Osteoblast (primary cell): ENCODE measurements at places on chromosomes 2 and 18. TPM values are rescaled to one million over a fixed set of nuclear protein-coding genes. Genes with fewer than 3 reads are reported as not detected.

DNA sequence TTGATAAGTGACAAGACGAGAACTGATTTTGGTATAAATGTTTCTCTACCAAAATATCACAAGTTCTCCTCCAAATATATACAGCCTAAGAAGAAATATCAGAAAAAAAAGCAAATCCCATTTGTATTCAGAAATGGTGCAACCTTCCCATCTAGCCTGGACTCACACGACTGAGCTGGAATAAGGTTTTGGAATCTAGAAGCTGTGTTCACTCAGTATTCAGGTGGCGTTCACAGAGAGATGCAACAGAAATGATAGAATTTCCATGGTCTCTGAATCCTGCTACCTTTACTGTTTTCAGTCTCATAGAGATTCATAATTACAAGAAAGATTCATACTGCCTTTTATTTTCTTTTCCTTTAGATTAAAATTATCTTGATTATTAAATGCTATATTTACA, 347.2 kb upstream of the TRIB2 start:
- no peak for DNase-seq

DNA sequence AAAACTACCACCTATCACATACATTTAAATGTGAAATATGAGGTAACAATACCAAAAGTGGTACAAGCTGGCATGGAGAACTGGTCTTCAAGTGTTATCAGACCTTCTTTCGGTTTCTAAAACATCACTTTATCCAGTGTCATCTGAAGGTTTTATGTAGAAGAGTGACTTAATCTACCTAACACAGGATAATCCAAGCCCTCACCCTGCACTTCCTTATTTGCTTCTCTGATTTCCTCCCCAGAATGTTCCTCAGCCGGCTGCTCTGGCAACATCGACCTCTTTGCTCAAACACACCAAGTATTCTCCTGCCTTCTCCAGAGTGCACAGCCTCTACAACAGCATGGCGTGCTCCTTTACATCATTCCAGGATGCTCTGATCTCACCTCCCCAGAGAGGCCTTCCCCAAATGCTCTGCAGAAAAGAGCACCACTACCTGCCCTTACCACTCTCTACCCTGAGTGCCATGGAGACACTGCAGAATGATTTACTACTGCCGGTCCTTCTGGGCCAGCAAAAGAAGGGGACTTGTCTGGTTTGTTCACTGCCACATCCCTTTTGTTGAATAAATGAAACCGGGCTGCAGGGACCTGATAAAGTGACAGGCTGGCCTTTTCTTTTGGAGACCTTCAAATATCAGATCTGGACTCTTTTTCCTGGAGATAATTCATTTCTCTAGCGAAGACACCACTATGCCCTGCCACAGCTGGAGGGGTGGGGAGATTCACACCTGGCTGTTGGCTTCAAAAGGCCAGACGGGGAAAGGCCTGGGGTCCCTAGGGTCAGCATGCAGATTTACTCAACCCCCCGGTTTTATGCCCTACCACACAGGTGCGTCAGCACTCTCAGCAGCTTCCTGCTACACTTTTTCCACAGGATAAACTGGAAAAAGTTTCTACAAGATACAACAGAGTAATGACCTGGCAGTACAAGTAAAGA, 42.0 kb downstream of the TTR start:
- no peak for DNase-seq

Gene REG3G
- not detected in 2 replicates for total RNA-seq

DNA sequence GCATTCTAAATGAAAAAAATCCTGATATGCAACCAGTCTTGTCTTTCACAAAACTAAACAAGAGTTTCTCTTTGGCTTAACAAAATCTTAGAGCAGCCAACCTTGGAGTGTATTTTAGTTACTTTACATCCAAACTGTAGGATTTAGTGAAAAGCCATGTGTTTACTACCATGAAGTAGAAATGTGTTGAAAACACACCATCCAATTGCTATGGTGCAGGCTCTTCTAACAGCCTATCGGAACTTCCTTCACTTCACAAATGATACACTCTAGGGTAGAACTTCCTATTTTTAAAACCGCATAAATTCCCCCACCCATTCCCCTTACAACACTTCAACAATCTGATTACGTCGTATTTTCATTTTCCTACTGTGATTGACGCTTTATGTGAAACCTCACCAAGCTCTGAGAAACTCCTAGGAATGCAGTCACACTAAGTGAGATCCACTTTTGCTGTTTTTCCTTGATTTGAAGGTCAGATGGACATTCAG, 74.4 kb upstream of the MAP4K4 start:
- DNase-seq: no peak

Gene MATN3
- total RNA-seq: 1.4 and 2.4 TPM in 2 replicates

- no peak for DNase-seq
Observed at GRCh38 chr18:64409511-64409910, 260.6 kb upstream of the LINC00305 start.

DNA sequence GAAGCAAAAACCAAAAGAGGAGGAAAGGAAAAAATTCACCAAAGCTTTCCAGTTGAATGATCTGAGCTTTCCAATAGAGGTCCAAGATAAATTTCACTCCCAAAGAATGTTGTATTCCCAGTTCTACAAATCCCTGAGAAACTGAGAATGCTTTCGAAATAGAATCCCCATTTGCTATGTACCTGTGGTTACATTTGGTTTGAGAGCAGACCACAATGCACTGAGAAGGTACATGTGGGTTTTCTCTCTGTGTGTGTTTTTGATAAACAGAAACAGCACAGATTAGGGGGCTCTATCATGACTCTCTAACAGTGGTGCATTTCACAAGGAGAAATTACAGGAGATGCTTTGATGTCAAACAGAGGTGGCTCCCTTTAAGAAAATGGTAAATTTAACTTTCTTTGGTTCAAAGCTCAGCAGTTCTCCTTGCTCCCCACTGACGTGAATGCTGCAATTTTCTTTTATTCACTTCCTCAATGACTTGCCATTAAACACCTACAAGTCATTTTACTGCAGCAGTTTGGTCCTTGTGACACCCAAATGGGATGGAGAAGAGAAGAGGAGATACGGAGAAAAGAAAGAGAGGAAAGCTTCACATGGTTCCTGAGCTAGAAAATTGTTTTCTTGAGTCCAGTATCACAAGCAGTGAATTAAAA, 108.7 kb downstream of the EPHA4 start:
- no peak for DNase-seq

DNA sequence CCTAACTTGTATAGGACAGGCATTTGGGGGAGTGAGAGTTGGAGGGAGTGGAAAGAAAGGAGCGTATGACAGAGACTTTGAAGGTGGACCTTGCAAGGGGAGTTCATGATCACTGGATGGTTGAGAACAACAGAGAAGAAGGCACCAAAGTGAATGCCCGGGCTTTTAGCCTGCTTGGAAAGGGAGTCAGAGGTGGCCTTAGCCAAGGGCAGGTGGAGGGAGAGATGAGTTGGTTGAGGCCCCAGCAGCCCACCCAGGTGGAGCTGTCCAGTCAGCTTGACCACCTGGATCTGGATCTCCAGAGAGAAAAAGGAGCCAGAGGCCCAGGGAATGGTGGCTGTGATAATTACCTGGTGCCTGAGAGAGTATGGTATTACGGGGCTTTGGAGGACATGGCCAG, 73.6 kb downstream of the COA5 start:
- no peak for DNase-seq

- no peak for DNase-seq
Observed at GRCh38 chr2:193517615-193518014, 1322.9 kb upstream of the TMEFF2 start.

GRCh38 chr2:12057436-12058166, 311.2 kb downstream of the LPIN1 start:
- no peak for DNase-seq

DNA sequence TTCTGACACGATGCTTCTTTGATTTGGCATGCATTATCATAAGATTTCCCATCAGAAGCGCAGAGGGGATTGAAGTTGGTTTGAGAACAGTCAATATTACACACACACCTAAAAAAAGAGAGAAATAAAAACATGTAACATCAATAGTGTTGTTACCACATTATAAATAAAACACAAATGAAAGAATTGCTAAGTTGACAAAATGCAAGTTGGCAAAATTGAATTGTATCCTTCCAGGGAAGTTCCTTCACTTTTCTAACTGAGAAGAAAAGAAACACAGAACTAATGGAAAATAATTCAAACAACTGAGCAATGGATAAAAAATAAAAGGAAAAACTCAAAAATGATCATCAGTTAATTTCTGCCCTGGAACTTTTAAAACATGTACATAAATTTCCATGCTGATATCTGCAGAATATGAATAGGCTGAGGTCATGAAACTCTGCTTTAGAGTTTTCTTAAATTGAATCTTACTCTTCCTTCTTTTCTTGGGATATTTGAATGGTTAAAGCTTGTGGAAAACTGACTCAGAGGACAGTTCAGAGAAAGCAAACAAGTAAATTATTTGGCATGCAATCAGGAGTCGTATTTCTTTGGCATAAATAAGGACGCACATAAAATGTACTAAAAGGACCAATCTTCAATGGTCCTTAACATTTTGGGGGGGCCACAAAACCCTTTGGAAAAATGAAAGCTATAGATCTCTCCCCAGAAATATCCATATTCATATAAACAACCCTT, 152.4 kb upstream of the CAVIN2 start:
- DNase-seq: no peak
